ENCODE measurements at places on chromosomes 7 and 10. TPM values are rescaled to one million over a fixed set of nuclear protein-coding genes. Genes with fewer than 3 reads are reported as not detected.

DNA sequence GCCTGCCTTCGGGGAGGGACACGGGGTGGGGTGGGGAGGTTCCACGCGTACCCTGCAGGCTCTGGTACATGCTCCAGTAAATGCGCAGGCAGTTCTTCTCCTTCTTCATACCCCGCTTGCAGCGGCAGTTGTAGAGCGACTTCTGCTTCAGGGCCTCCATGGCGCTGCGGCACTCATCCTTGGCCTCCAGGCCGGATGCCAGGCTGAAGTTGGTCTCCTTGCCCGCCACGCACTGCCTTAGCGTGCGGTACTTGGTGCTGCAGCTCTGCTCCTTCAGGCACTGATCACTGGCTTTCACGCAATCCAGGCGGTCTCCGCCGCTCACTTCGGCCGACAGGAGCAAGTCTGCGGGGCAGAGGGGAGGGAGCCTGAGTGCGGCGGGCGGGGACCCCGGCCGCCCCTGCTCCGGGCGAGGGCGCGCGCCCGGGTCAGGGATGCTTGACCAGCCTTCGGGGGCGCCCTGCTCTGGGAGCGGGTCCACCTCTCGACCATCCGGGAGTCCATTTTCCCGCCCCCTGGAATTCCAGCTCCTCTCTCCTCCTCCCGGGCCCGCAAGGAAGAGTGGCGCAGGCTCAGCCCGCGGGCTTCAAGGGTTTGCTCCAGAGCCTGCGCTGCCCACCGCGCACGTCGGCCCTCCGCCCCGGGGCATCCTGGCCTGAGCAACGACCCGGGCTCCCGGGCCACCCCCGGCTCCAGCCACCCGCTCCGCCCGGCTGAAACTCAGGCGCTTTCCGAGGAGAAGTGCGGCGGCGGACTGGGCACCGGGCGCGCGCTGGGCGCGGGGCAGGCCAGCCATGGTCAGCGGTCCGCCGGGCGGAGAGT is 2.0 kb downstream of the GFRA1 start:
- DNase-seq: no peak

GRCh38 chr7:142927085-142927745 is 6.3 kb downstream of the TRPV5 start:
- no peak for DNase-seq

Gene WNT8B
- not detected for total RNA-seq

Gene KIAA1549
- 0.95 TPM for total RNA-seq
